ENCODE measurements at places on chromosomes 3 and 15. TPM values are rescaled to one million over a fixed set of nuclear protein-coding genes. Genes with fewer than 3 reads are reported as not detected.

SEMA6D gene
- 16.2 TPM for total RNA-seq

CAMP gene
- not detected for total RNA-seq

DAZL gene
- not detected for total RNA-seq

DNA sequence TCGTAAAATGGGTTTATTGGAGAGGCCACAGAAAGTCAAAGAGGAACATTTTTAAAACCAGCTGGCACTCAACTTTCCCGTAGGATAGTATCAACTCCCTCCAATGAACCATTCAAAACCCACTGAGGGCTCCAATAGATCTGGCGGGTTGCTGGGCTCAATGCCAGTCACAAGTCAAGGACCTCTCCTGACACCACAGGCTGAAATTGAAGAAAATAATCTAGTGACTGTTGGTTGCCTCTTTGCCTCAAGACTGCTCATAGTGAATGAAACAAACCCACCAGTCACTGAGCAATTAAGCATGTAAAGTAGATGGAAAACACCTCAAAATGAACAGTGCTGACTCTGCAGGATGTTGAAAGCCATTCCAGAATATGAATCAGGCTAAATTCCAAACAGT, 500.6 kb upstream of the AGTR1 start:
- DNase-seq, result no peak

GRCh38 chr3:195748661-195749060, 27.9 kb downstream of the MUC20 start:
- peak; percentile 54 for DNase-seq

- DNase-seq, result no peak
These were observed 33.5 kb downstream of the HCLS1 start for GRCh38 chr3:121627211-121627610.

DNA sequence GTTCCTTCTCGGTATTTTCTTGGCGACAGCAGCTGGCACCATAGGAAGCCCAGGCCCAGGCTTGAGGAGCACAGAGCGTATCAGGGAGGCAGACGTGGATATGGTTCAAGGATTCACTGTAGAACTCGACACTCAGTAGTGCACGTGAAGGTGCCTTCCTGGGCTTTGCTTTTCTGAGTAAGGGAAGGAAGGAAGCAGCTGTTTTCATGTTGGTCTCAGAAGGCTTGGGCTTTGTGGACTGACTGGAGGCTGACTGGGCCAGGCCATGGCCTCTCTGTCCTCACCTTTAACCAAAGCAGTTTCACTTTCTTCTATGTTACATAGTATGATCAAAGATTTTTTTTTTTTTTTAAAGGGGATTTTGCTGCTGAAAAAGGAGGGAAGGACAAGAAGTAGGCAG, 6.9 kb upstream of the GHRL start:
- no peak for DNase-seq

All from osteoblast (primary cell).